EL (cell line): ENCODE measurements at places on chromosomes 13 and 19.
A peak's percentile ranks its signal among the peaks of the same experiment; 100 is the strongest.

DNA sequence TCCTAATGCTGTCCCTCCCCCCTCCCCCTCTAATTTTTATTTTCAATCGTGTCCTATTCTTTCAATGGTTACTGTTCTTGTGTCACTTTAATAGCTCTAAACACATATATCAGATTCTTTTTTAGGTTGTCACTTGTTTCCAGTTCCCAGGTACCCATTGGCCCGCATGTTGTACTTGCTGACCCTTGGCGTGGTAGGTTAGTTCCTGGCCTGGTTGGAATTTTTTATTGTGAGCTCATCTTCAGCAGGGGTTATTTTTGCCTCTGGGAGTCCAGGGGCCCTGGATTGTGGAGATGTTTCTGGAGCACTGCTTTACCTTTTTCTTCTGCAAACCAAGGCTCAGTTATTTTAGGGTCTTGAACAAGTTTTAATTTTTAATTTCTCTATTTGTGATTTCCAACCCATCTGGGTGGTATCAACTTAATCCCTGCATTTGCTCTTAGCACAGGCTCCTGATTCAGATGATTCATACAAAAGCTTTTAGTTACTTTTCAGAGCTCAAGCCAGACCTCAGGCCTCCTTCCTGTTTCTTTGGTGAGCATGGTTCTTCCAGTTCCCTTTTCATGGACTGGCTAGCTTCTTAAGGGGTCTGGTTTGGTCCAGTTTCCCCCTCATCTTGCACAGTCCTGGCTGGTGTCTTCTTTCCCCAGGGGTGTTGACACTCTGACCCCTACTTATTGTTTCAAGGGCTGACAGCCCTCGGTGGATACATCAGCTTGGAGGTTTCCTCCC is 220.5 kb downstream of the TM9SF2 start:
- DNase-seq, result no peak

DNA sequence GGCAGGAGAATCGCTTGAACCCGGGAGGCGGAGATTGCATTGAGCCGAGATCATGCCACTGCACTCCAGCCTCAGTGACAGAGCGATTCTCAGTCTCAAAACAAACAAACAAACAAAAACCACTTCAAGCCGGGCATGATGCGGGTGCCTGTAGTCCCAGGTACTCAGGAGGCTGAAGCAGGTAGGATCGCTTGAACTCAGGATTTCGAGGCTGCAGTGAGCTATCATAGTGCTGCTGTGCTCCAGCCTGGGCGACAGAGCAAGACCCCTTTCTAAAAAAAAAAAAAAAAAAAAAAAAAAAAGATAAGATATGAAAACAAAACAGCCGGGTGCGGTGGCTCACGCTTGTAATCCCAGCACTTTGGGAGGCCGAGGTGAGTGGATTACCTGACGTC is 12.9 kb downstream of the PPP1R14A start:
- no peak for DNase-seq

DNA sequence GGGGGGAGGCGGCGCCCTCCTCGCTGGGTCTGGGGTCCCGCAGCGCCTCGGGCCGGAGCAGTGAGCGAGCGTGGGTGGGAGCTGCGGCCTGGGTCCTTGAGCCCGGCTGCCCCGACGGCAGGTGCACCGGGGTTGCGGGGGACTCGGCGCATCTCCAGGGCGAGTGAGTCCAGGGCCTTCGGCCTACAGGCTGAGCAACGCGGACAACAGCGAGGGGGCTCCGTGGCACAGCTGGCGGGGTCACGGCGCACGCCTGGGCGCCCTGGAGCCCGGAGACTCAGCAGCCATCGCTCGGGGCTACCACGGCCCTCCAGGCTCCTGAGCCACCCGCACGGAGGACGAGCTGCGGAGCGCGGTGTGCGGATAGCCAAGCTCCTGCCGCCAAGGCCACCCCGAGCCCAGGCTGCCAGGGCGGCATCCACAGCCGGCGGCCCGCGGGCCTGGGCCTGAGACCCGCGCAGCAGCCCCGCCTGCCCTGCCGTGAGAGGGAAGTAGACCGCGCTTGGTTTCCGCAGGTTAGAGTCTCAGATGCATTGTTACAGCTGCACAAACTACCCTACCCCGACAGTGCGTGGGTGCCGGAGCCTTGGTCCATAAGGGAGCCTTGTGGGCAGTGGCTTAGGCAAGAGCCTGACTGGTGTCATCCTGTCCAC is 253.9 kb upstream of the SGCG start:
- no peak for DNase-seq

DNA sequence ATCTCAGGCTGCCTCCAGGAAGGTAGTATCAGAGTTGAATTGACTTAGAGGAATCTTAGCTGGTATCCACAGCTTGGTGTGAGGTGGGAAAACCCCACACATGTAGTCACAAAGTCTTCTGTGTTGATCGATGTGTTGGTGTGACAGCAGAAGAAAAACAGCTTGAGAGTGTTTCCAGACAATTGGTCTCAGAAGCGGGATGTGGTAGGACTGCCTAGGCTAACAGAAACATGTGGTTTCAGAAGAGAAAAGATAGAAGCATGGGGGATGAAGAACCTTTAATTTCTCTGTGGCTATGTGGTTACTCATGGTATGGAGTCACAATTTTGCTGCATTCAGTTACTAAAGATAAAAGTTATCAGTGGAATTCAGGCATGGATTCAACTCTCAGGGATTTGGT is 134.7 kb upstream of the SLITRK5 start:
- DNase-seq, result no peak

DNA sequence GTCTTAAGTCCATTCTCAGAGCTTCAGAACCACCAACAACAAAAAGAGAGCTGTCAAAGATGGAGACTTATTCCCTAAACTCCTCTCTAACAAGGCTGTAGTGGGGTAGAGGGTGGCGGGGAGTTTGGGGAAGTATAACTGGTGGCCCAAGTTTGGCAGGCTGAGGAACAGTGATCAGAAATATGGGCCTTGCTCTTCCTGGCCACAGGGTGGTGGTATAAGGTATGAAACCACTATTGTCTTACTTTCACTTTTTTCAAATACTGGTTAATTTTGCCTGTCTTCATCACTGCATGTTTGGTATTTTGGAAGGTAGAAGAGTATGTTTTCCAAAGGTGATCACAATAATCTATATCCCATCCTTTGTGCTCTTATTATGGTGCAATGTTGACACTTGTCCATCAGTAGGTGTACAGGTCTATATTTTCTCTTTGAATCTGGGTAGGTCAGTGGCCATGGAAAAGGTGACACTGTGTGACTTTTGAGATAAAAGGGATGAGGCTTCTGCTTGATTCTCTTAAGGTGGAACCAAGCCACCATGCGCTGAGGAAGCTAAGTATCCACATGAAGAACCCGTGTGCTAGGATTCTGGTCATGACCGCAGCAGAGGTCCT is 23.2 kb upstream of the GPC5 start:
- peak; percentile 7 for DNase-seq

DNA sequence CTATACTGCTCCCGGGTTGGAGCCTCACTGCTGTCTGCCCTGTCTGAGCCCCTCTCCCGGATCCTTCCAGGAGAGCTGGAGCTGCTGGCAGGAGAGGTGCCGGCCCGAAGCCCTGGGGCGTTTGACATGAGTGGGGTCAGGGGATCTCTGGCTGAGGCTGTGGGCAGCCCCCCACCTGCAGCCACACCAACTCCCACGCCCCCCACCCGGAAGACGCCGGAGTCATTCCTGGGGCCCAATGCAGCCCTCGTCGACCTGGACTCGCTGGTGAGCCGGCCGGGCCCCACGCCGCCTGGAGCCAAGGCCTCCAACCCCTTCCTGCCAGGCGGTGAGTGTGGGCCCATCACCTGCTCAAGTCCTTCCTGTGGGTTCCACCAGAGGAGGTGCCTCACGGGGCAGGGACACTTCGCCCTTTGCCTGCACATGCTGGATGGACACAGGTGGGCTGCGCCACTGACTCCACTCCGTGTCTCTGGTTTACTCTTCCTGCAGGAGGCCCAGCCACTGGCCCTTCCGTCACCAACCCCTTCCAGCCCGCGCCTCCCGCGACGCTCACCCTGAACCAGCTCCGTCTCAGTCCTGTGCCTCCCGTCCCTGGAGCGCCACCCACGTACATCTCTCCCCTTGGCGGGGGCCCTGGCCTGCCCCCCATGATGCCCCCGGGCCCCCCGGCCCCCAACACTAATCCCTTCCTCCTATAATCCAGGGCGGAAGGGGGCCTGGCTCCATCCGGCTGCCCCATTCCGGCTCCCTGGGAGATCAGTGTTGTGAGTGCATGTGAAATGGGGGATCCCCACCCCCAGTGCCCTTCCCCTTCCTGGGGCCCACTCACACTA is 19.8 kb downstream of the EPN1 start:
- no peak for DNase-seq

DNA sequence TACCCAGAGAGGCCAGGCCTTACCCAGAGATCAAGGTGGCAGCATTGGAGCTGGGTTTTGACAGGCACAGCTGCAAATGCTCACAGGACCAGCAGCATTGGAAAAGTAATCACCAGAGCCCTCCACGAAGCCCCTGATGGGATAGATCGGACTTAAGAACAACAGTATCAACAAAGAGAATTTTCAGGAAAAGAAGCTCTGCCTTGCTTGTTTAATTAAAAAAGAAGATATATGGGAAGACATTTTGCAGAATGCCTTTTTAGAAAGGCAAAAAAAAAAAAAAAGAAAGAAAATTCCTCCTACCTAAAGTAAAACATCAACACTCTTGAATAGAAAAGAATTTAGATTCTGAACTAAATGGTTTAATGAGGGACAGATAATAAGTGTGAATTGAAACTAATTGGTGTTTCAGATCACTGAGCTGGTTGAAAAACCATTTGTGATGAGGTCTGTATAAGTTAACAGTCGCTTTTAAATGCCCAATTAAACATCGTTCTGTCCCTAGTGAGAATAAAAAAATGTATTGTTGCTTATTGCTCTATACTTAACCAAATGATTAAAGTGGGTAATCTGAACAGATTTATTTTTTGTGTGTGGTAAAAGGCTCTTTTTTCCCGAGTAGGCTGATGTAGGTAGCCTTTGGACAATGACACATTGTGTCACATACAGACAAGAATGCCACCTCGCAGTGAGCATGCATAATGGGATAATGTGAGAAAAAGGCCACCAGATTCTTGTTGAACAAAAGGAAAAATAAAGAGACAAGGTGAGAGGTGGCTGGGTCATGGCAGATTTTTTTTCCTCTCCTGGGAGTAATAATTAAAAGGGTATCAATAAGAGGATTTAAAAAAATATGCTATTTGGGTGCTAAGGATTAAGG is 93.0 kb upstream of the ARGLU1 start:
- no peak for DNase-seq

DNA sequence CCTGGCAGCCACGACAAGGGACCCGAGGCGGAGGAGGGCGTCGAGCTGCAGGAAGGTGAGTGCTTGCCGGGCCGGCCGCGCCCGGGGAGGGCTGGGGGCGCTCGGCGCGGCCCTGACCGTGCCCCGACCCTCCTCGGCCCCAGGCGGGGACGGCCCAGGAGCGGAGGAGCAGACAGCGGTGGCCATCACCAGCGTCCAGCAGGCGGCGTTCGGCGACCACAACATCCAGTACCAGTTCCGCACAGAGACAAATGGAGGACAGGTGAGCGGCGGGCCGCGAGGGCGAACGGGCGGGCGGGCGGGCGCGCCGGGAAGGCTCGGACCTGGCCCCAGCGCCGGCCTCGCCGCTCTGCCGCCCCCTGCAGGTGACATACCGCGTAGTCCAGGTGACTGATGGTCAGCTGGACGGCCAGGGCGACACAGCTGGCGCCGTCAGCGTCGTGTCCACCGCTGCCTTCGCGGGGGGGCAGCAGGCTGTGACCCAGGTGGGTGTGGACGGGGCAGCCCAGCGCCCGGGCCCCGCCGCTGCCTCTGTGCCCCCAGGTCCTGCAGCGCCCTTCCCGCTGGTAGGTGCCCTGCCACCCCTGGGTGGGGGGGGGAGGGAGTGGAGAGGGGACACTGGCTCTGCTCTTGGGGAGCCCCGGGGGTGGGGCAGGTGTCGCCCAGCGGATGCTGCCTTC is 816 bp downstream of the USF2 start:
- DNase-seq, result peak; percentile 78

DNA sequence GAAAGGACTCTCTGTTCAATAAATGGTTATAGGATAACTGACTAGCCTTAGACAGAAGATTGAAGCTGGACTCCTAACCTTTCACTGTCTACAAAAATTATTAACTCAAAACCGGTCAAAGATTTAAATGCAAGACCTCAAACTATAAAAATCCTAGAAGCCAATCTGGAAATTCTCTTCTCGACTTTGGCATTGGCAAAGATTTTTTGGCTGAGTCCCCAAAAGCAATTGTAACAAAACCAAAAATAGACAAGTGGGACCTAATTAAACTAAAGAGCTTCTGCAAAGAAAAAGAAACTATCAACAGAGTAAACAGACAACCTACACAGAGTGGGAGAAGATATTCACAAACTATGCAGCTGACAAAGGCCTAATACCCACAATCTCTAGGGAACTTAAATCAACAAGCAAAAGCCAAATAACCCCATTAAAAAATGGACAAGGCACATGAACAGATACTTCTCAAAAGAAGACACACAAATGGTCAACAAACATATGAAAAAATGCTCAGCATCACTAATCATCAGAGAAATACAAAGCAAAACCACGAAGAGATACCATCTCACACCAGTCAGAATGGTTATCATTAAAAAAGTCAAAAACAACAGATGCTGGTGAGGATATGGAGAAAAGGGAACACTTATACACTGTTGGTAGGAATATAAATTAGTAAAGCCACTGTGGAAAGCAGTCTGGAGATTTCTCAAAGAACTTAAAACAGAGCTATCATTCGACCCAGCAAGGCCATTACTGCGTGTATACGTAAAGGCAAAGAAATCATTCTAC is 266.3 kb downstream of the DNAJC15 start:
- DNase-seq, result peak; percentile 29

- DNase-seq, result no peak
Measured at GRCh38 chr19:50303558-50303957, 25.6 kb downstream of the KCNC3 start.

DNA sequence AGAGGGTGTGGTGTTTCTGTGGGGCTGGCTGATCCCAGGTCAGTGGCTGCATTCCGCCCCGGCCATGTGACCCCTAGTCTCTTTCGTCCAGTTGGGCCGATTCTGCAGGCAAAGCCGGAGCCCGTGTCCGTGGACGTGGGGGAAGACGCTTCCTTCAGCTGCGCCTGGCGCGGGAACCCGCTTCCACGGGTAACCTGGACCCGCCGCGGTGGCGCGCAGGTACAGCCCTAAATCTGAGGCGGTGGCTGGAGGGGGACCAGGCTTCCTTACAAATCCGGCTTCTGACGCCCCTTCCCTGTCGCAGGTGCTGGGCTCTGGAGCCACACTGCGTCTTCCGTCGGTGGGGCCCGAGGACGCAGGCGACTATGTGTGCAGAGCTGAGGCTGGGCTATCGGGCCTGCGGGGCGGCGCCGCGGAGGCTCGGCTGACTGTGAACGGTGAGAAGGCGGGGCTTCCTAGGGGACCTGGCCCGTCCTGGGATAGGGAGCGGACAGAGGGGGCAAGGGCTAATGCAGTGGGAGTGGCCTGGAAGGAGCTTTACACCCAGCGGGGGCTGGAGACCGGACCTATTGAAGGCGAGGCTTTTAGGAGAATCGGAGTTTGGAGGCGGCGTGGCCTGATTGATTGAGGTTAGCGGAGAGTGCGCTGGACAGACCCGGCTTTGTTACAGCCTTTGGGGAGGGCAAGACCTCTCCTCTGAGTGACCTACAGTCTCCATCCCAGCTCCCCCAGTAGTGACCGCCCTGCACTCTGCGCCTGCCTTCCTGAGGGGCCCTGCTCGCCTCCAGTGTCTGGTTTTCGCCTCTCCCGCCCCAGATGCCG is 4.3 kb downstream of the KIRREL2 start:
- no peak for DNase-seq
